ENCODE measurements at places on chromosomes 4 and X. TPM values are rescaled to one million over a fixed set of nuclear protein-coding genes. Genes with fewer than 3 reads are reported as not detected.

SSX2B gene
- not detected for total RNA-seq

TSPAN7 gene
- 11.8 TPM for total RNA-seq

EGF gene
- total RNA-seq, result 1.0 TPM

CT55 gene
- 0.34 TPM for total RNA-seq

GABRG1 gene
- 0.18 TPM for total RNA-seq

DACH2 gene
- total RNA-seq, result 15.8 TPM

- DNase-seq, result no peak
Observed at GRCh38 chrX:150753357-150753756, 60.2 kb downstream of the MTMR1 start.

- no peak for DNase-seq
Observed at GRCh38 chr4:176393306-176394013, 73.7 kb downstream of the SPCS3 start.

GRCh38 chr4:108488865-108489264 lies 131.5 kb upstream of the RPL34 start:
- DNase-seq, result no peak

DNA sequence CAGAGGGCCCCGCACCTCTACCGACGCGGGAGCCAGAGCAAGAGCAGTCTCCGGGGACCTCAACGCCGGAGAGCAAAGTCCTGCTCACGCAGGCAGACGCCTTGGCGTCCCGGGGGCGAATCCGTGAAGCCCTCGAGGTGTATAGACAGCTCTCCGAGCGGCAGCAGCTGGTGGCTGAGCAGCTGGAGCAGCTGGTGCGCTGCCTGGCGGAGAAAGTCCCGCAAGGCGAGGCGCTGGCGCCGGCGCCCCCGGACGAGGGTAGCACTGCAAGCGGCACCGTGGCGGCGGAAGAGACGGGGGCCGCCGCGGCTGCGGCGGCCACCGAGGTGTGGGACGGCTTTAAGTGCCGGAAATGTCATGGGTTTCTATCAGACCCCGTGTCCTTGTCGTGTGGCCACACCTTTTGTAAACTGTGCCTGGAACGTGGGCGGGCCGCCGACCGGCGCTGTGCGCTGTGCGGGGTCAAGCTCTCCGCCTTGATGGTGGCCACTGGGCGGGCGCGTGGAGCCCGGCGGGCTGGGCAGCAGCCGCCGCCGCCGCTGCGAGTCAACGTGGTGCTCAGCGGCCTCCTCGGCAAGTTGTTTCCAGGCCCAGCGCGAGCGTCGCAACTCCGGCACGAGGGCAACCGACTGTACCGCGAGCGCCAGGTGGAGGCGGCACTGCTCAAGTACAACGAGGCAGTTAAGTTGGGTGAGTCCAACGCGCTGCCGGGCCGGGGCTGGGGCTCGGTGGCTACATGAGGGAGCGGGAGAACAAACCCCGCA lies 672 bp downstream of the LONRF3 start:
- peak; percentile 40 for DNase-seq

GRCh38 chr4:7924570-7924969 lies 15.1 kb downstream of the AFAP1 start:
- DNase-seq, result no peak

GRCh38 chrX:47129899-47130358 lies 14.6 kb downstream of the NDUFB11 start:
- no peak for DNase-seq

DNA sequence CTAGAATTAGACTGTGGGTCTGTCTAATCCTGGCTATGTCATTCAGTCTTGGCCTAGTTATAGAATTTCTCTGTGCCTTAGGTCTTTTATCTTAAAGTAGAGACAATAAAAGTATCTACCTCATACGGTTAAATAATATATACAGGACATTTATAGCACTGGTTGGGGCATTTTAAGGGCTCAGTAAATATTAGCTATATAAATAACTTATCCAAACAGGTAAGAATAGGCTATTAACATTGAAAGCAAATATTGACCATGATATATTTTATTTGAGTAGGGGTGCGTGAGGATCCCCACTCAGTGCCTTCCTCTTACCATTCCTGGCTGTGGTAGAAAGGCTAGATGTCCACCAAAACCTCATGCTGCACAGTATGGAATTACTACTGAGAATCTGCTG lies 47.4 kb downstream of the HSD17B13 start:
- no peak for DNase-seq

- no peak for DNase-seq
Observed at GRCh38 chr4:178296669-178297068, 854.4 kb upstream of the AGA start.

- DNase-seq, result no peak
Observed at GRCh38 chr4:155402941-155403340, 26.2 kb upstream of the MAP9 start.

All from mesothelial cell of epicardium (in vitro differentiated cells).